ENCODE measurements at places on chromosomes 11 and 22.

DNA sequence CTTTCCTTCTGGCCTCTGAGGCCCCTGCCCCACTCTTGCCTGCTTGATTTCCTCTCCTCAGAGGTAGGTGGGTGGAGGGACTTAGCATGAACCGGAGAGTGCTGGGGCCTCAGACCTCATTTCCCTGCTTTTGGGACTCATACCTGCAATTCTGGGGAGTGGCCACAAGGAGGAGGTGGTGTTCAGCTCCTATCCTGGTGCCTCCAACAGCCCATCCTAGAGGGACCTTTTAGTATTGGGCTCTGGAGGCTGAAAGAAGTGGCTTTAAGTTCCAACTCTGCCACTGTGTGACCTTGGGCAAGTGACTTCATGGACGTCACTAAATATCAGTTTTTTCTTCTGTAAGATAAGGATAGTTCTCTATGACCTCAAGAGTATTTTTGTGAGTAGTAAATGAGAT lies 98.6 kb downstream of the KIAA1671 start:
- DNase-seq: no peak

GRCh38 chr11:69928121-69928520 lies 108.9 kb upstream of the FGF3 start:
- no peak for DNase-seq

DNA sequence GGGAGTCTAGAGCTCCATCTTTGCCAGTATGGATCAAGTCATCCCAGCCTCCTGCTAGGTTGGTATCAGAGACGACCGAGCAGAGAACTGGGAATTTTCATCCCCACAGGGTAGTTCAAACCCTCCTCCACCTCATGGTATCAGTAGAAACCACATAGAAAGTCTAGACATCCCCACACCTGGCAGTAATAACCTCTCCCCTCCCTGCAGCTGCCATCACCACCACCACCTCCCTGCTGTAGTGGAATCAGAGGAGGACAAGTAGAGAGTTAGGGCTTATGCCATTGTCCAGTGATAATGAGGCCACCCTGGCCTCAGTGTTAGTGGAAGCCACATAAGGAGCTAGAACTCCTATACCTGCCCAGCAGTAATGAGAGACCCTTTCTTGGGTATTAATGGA lies 34.3 kb downstream of the BTG4 start:
- DNase-seq: no peak

GRCh38 chr11:97229936-97230335 lies 840.1 kb downstream of the JRKL start:
- no peak for DNase-seq

DNA sequence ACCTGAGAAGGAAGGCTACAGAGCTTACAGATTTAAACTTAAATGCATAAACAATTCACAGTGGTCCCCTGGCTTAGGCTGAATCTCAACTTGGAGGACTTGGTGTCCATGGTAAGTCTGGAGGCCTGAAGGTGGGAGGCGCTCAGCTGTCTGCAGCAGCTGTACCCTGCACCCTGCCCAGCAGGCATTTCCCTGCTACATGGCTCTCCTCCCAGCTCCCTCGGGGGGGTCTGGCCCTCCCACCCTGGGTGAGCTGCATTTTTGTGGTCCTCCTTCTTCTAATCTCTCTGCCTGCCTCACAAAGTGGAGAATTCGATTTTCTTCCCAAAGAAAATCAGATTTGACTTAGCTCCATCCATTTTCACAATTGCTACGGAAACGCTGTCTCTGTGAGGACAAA lies 273.2 kb downstream of the KIRREL3 start:
- DNase-seq: no peak

DNA sequence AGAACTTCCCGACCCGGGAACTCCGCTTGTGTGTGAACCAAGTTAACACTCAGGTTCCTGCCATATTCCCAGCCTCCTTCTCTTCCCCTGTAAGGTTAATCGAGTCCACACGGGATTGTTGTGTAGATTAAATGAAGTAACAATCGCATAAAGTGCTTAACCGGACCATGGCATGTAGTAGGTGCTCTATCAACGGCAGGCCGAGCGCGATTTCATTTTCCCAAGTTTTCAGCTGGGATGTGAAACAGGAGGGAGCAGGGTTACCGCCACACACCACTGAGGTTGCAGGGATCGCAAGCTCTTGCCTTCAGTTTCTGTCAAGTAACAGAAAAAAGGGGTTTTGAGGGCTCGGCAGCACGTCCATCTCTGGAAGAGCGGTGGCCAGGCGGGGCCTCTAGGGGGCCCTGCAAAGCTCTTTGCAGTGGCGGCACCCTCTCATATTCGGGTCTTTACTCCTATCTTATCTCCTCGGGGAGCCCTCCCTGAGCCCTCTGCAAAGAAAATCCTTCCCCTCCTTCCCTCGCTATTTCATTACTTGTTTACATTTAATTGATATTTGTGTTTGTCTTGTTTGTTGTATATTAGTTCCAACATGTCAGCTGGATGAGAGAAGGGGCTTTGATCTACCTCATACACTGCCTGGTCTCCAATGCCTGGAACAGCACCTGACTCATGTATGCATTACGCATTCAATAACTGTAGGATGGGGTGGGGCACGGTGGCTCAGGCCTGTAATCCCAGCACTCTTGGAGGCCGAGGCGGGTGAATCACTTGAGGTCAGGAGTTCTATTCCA lies 816 bp upstream of the PLEKHA7 start:
- DNase-seq: peak; percentile 67

DNA sequence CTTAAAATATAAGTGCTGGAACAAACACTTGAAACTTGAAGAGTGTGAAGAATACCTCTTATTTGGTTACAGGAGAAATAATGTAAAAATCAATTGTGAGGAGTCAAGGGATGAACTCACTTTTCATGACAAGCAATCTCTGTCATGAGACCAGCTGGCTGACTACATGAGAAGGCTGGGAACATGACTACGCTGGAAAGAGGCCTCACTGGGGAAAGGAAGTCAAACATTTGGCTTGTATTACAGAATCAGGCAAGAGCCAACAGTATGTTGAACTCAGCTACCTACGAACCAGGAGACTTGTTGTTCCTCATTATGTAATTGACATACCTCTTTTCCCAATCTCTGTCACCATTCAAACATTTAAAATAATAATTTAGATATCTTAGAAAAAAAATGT lies 14.4 kb downstream of the DCDC1 start:
- no peak for DNase-seq
